Body of pancreas (tissue), 4 donors: ENCODE measurements at places on chromosomes 5 and 9. TPM values are rescaled to one million over a fixed set of nuclear protein-coding genes. Genes with fewer than 3 reads are reported as not detected.

DNA sequence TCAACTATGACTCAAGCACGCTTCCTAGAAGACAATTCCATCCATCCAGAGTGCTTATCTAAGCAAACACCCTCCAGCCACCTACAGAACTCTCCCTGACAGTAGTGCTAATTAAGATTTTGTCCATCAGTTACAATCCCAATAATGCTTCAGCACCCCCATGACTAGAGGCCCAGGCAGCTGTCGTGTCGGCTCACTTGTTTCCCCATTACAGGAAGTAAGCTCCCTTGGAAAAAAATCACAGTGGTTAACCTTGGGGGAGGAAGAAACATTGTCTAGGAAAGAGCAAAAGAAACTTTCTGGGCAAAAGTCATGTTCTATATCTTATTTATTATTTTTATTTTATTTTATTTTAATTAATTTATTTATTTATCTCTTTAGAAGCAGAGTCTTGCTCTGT lies 108.8 kb upstream of the LPAR1 start:
- no peak for DNase-seq

DNA sequence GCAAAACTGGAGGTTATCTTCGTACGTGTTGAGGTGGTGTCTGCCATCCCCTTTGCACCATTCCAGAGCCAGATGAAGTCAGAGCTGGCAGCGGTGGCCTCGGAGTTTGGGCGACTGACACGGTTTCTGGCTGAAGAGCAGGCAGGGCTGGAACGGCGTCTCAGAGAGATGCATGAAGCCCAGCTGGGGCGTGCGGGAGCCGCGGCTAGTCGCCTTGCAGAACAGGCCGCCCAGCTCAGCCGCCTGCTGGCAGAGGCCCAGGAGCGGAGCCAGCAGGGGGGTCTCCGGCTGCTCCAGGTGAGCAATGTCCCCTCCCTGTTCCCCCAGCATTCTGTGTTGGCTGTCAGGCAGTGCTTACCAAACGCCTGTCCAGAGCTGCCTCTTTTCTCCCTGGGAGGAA lies 9.5 kb downstream of the TRIM41 start:
- no peak for DNase-seq

GRCh38 chr9:137620048-137620405 lies 1.2 kb downstream of the EHMT1 start:
- DNase-seq: no peak

GRCh38 chr5:89129941-89130340 lies 247.0 kb upstream of the MEF2C start:
- DNase-seq: no peak

- no peak for DNase-seq
Observed at GRCh38 chr9:13718539-13718938, 439.0 kb upstream of the MPDZ start.

DNA sequence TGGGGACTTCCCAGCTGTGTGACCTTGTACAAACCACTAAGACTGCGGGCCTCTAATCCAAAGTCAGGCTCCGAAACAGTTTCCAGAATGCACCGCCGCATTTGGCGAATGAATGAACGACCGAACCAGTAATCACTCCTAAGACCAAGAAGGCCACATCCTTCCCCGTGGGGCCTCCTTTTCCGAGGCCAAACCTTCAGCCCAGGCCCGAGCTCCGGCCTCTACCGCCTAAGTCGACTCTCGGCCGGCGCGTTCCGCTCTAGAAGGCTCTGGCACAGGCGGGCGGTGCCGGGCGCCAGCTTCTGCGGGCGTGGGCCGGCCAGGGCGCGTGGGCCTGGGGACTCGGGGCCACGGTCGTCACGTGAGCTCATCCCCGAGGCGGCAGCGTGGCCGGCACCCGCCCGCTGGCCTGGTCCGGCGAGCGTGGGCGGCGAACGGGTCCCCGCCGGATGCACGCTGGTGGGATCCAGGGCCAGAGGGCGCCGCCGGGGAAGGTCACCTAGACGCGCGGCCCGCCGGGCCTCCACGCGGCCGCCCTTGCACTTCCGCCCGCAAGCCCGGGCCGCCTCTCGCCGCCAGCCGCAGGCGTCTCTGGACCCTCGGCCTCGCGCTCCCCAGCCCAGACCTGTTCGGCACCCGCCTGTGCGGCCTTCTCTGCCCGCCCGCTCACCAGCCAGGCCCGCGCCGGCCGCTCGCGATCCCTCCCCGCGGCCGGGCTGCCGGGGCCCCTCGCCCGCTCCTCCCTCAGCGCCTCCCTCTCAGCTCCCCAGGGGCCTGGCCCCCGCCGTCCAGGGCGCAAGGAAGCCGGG lies 754 bp downstream of the VDAC1 start:
- peak; percentile 52 for DNase-seq

DNA sequence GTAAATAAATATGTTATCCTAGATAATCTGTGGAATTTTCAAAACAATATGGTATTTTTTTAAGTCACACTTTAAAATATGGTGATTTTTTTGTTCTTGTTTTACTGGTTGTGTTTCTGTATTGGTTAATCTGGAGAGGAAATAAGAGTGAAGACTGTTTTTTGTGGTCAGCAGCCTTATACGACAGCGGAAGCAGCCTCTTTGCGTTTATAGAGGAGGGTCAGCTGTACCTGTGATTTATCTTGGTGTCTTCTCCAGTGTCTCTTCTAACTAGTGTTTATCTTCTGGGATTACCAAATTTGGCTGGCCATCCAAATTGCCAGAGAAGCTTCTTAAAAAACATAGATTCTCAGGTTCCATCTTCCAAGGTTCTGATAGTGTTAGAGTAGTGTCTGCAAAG lies 58.7 kb downstream of the ICE1 start:
- no peak for DNase-seq

ZNF169 gene
- total RNA-seq: 6.6 TPM

ADAMTS2 gene
- 9.1 TPM for total RNA-seq

CCDC152 gene
- not detected for total RNA-seq

TXNDC8 gene
- total RNA-seq: not detected
